ENCODE measurements at places on chromosomes 5 and 9. TPM values are rescaled to one million over a fixed set of nuclear protein-coding genes. Genes with fewer than 3 reads are reported as not detected.

DNA sequence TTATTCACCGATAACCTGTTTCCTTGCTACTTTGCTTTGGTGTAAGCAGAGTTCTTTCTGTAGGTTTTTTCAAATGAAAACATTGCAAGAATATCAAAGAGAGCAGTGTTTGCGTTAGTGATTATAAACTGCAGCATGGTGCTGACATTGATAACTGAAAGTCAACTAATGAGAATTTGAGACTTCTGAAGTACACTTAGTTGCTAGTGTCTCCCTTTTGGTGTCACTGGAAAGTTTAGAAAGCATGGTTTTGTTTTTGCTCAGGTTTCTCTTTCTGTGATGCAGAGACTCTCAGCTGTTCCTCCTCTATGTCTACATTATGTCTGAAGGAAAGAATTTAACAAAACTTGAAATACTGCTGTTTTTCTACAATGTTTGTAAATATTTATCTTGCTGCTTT, 80.2 kb upstream of the ZNF169 start:
- DNase-seq = no peak

DNA sequence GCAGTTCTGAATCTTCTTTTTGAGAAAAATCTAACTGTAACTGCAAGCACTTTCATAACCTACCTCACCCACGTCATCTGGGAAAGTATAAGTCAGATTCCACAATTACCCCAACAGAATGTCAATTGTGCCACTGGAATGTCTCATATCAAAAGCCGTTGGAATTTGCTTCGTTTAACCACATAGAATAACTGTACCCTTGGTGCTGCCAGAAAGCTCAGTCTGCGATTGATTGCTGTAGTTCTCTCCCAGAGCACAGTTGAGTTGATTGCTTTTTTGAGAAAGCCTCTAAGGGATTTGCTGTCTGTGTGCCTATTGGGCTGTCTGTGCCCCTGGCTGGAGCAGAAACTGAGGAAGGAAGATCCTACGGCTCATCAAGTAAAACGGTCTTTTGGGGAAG, 583.6 kb downstream of the TMEM38B start:
- DNase-seq = no peak

- DNase-seq = no peak
Measured at GRCh38 chr9:20962536-20963225, 68.8 kb downstream of the HACD4 start.

GRCh38 chr9:18890372-18890771, 142.6 kb downstream of the SAXO1 start:
- no peak for DNase-seq

- no peak for DNase-seq
Measured at GRCh38 chr9:90891308-90892040, 89.9 kb downstream of the SYK start.

Gene PCDHA5
- not detected for total RNA-seq
